Thoracic aorta (tissue), 2 donors: ENCODE measurements at places on chromosomes 2 and 18. TPM values are rescaled to one million over a fixed set of nuclear protein-coding genes. Genes with fewer than 3 reads are reported as not detected.

- H3K4me1 ChIP-seq: no peaks in the 10 kb centered on the region
- no peak overlapping the region for H3K4me3 ChIP-seq
- no peaks in the 10 kb centered on the region for H3K36me3 ChIP-seq
- no peak for DNase-seq
- H3K27ac ChIP-seq: no peak overlapping the region
- H3K27me3 ChIP-seq: no peaks in the 10 kb centered on the region
Observed at GRCh38 chr18:65817178-65817577, 66.4 kb downstream of the CDH7 start.

DNA sequence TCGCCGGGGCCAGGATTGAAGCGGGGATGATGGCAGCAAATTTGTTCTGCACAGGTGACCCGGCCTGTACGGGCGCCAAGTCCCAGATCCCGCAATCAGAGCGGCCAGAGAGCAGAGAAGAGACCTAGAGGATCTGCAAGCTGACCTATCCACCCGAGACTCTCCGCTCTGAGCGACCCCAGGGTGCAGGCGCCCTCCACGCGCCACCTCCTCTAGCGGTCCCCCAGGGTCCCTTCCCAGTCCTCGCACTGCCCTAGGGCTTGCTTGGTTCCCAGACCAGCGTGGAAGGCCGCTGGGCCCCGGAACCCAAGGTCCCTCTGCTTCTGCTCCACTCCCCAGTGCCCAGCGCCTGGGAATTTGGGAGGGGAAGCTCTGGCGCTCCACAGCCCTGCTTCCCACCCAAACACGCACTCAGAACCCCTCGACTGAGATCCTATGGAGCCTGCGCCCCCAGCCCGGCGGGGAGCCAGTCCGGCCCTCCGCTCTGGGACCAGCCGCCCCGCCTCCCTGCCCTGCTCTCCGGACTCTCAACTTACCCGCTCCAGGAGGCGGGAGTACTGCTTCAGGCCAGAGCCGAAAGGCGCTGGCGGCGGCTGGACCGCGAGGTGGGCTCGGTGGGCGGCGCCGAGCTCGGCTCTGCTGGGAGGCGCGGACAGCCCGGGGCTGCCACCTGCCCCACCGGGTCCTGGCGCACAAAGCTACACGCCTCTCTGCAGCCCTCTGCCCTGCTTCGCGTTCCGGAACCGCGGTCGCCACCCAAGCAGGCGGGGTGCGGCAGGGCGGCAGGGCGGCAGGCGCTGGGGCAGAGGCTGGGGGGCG lies 3.0 kb upstream of the SIX3 start:
- H3K36me3 ChIP-seq: no peaks in the 10 kb centered on the region
- no peak overlapping the region for H3K27ac ChIP-seq
- DNase-seq: no peak
- H3K4me1 ChIP-seq: peaks cover 57% of the 10 kb centered on the region

DNA sequence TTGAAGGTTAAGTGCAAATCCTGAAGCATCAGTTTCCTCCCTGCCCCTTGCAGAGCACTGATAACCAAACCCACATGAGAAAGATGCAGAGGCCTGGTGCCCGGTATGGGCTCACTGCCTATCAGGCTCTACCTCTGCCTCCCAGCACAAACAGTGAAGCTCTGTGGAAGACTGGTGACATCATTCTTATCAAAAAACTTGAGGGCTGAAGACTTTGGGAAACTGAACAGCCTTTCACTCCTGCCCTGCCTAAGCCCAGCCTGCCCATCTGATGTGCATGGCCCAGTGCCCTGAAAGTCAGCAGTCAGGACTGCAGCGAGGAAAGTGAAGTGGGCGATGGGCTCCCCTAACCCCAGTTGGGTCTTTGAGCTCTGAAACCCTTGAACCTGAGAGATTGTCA lies 174.8 kb upstream of the ARL4C start:
- no peak overlapping the region for H3K4me3 ChIP-seq
- no peaks in the 10 kb centered on the region for H3K36me3 ChIP-seq
- no peak for DNase-seq
- no peaks in the 10 kb centered on the region for H3K27me3 ChIP-seq
- H3K27ac ChIP-seq: no peak overlapping the region

GRCh38 chr2:201064797-201065329 lies 6.6 kb downstream of the HYCC2 start:
- no peaks in the 10 kb centered on the region for H3K27me3 ChIP-seq
- no peak overlapping the region for H3K27ac ChIP-seq
- no peak for DNase-seq
- H3K4me1 ChIP-seq: peaks cover 8% of the 10 kb centered on the region
- no peak overlapping the region for H3K4me3 ChIP-seq

DNA sequence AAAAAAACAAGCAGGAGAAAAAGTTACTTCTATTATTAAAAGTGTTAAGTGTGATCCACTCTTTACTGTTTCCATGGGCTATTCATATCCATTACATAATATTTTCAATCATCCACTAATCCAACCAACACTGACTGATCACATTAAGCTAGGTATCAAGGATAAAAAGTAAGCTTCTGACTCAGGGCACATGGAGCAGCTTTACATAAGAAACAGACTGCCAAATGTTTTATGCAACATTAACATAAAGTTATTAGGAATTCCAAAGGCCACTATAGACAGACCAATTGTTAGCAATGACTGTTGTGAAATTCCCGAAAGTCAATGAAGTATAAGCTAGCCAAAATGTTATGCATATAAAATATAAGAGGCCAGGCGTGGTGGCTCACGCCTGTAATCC lies 277.6 kb downstream of the ZEB2 start:
- no peaks in the 10 kb centered on the region for H3K36me3 ChIP-seq
- no peak for DNase-seq
- no peaks in the 10 kb centered on the region for H3K27me3 ChIP-seq
- H3K4me3 ChIP-seq: no peak overlapping the region
- no peak overlapping the region for H3K27ac ChIP-seq
- H3K4me1 ChIP-seq: peaks cover 15% of the 10 kb centered on the region

GRCh38 chr2:3536682-3537632 lies 17.6 kb upstream of the ADI1 start:
- peak overlapping the region; percentile 69 for H3K4me3 ChIP-seq
- H3K27me3 ChIP-seq: no peaks in the 10 kb centered on the region
- H3K27ac ChIP-seq: peak overlapping the region; percentile 98

GRCh38 chr2:110816404-110817365 lies 84.3 kb downstream of the ACOXL start:
- H3K36me3 ChIP-seq: no peaks in the 10 kb centered on the region
- no peak for DNase-seq
- no peaks in the 10 kb centered on the region for H3K4me1 ChIP-seq
- no peak overlapping the region for H3K4me3 ChIP-seq
- no peaks in the 10 kb centered on the region for H3K27me3 ChIP-seq

- DNase-seq: no peak
- H3K4me3 ChIP-seq: no peak overlapping the region
- no peaks in the 10 kb centered on the region for H3K27me3 ChIP-seq
- H3K36me3 ChIP-seq: no peaks in the 10 kb centered on the region
Observed at GRCh38 chr2:151837926-151838325, 9.7 kb upstream of the ARL5A start.

DNA sequence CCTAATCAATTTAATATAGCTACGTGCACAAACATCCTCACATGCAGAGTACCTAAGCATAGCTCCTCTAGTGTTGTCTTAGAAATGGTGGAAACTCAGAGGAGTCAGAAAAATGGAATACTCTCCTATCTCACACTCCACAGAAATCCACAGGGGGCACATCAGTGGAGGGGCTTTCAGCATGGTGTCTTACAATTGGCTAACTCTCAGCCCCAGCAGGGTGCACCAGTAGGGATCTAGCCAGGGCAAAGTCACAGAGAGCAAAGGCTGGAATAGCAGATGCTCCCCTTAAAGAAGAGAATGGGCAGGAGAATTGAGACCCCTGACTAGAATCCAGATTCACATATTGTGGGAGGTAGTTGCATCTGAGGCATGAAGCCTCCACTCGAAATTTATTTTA lies 135.7 kb downstream of the MAIP1 start:
- no peaks in the 10 kb centered on the region for H3K27me3 ChIP-seq
- no peak overlapping the region for H3K4me3 ChIP-seq
- H3K27ac ChIP-seq: no peak overlapping the region
- DNase-seq: no peak
- H3K36me3 ChIP-seq: no peaks in the 10 kb centered on the region

CMPK2 gene
- 5.3 TPM for total RNA-seq

NFATC1 gene
- 27.6 TPM for total RNA-seq

AKAIN1 gene
- not detected for total RNA-seq

FKBP7 gene
- total RNA-seq: 21.8 TPM
